ENCODE measurements at places on chromosomes 12 and 14.

DNA sequence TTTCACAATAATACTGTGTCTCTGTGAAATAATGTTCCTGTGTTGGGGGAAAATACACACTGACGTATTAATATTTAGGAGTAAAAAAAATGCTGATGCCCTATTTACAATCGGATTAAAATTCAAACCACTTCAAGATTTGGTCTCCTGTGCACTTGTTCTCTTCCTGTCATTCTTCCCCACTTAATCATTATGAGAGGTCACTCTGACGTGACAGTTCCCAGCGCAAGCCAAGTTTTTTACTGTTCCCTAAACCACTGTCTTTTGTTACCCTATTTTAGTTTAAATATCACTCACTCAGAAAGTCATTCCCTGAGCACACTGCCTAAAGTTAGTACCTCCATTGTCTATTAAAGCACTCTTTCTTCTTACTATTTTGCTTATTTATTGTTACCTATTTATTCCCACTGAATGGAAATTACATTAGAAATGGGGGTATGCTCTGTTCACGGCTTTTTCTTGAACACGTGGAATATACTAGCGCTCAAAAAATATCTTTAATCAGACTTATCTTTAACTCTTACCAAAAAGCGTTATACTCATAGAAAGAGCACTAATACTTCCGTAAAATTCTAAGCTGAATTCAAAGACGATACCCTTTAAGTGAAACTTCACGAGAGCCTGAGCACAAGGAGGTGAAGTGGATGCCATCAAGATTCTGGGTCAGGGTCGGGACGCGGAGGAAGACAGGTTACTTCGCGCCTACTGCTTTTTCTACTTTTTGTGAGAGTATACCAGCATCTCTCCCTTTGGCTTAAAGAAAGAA lies 670 bp upstream of the PSMA3 start:
- DNase-seq, result no peak

DNA sequence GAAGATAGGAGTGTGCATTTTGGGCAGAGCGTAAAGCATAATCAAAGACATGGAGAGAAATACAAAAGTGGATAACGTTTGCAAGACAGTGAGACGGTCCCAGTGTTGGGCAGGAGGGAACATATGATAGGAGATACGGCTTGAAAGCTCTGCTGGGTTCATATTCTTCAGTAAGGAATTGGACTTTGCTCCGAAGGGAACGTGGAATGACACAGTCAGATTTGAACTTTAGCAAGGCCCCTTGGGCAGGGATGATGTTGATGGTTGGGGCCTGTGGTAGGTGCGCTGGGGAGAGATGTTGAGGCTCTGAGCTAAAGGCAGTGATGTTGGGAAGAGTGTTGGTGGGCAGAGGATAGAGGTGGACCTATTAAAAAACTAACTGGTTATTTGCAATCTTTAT lies 143.5 kb upstream of the TBX3 start:
- DNase-seq, result no peak

GRCh38 chr12:116591855-116592637 lies 32.9 kb downstream of the MAP1LC3B2 start:
- no peak for DNase-seq

- DNase-seq, result no peak
Observed at GRCh38 chr12:22518060-22518719, 26.2 kb downstream of the C2CD5 start.

GRCh38 chr14:27945512-27945911 lies 821.1 kb upstream of the FOXG1 start:
- DNase-seq, result no peak

GRCh38 chr14:78254911-78255461 lies 84.8 kb downstream of the NRXN3 start:
- DNase-seq, result no peak

GRCh38 chr12:58095002-58095401 lies 153.6 kb downstream of the ATP23 start:
- no peak for DNase-seq

GRCh38 chr12:109642506-109643132 lies 69.0 kb downstream of the MVK start:
- no peak for DNase-seq

- DNase-seq, result no peak
Observed at GRCh38 chr14:95323917-95324316, 4.2 kb upstream of the CLMN start.

- DNase-seq, result no peak
Observed at GRCh38 chr12:103833095-103833775, 7.8 kb downstream of the NT5DC3 start.

DNA sequence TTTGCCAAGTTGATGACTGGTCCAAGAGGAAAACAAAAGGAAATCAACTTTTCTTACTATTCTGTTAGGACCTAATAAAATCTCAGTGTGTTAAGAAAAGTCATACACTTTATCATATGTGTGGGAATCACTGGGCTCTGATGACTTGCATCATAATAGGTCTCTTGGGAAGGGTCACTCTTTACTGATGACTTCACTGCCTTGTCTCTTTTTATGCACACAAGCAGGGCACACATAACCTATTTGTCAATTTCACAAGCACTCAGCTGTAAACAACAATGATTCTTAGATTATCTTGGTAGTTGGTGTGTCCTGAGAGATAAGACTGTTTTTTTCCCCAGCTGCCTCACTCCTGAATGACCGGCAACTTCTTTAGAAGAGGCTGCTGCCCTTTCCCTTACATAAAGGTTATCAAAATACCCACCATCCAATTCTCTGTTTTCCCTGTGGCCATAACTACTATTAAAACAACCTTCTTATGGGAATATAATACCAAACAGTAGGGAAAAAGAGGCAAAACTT lies 50.9 kb upstream of the INSM2 start:
- DNase-seq, result no peak

- no peak for DNase-seq
Observed at GRCh38 chr14:103501041-103501870, 21.4 kb downstream of the CKB start.

DNA sequence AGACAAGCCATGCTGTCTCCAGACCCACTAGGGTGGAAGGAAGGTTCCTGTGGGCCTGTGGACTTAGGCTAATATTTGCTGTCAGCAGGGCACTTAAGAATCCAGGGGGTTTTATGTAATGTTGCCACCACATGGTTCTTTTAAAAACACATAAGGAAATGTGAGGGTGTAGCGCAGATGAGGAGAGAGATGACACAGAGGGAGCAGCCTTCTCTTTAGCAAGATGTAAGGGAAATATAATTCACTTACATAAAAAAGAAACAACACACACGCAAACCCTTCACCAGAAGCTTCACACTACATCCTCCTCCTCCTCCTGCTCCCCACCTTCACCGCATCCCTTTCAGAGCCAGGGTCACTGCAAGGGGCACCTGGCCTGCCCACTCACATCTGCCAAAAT lies 4.9 kb upstream of the PIP4K2C start:
- DNase-seq, result no peak

GRCh38 chr14:56989359-56989758 lies 179.1 kb upstream of the OTX2 start:
- no peak for DNase-seq

DNA sequence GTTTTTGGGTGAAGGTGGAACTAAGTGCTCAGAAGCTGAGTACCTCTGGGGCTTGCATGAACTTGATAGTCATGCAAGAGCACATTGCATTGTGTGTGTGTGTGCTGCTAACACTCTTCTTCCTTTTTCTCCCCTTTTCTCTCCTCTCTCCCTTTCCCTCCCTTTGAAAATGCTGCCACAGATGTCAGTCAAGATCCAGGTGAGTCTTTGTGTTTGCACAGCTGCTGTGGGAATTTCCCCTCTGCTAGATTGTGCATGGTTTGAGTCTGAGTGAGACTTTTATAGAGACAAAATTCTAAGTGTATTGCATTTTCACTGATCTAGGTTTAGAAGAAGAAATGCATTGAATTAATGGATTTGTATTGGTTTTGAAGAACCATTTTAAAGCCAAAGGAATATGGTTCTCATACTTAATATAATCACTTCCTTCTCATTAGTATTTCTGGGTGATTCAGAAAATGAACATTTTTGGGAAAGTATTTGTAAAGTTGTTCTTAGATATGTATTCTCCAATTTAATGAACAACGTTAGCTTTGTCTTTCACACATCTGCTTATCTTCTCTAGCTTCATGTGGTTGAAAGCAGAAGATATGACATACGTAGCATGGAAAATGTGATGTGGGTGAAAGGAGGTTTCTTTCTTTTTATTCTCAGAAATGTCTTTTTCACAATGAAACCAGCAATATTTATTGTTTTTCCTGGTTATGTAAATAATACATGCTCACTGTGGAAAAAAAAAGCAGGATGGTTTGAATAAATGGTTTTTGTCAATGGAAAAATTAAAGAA lies 108.5 kb downstream of the NRXN3 start:
- no peak for DNase-seq

DNA sequence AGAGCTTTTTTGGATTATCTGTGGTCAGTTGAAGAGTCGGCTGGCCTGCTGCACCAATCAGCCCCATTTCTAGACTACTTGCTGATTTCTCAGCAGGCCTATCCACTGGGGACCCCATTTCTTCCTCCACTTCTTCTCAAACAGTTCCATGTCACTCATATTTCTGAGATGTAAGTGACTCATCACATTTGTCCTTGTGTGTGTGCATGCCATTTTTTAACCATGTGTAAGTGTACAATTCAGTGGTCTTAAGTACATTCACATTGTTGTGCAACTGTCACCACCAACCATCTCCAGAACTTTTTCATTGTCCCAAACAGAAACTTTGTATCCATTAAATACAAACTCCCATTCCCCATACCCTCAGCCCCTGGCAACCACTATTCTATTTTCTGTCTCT lies 14.2 kb downstream of the TMEM229B start:
- DNase-seq, result no peak

DNA sequence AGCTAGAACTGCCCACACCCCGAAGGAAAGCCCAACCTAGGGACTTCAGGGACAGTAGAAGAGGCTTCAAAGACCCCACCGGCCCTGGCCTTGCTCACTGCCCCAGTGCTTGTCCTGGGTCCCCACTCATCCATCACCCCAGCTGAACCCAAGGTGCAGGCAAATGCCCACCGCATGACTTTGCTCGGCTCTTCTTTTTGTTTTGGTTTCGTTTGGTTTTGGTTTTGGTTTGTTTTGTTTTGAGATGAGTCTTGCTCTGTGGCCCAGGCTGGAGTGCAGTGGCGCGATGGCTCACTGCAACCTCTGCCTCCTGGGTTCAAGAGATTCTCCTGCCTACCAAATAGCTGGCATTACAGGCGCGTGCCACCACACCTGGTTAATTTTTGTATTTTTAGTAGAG lies 9.0 kb downstream of the CCDC85C start:
- no peak for DNase-seq

- peak; percentile 31 for DNase-seq
Observed at GRCh38 chr12:21697904-21698630, 40.4 kb upstream of the LDHB start.

- DNase-seq, result no peak
Observed at GRCh38 chr14:55138091-55138490, 9.0 kb downstream of the LGALS3 start.

DNA sequence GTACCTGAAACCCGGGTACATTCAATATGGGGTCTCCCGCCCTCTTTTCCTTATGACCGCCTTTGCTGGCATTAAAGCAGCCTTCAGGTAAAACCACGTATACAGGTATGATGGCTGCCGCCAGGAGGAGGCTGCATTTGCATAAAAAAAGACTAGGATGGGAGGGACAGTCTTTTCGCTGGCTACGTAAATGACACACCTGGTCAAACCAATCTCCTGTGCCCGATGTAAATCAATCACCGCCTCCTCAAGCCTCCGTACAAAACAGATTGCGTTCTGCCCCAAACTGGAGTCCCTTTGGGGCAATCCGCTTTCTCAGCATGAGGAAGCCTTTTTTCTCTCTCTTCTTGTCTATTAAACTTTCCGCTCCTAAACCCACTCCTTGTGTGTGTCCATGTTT lies 8.1 kb upstream of the ALDH1L2 start:
- DNase-seq, result no peak

GRCh38 chr14:24237463-24237955 lies 4.8 kb downstream of the GMPR2 start:
- DNase-seq, result no peak

DNA sequence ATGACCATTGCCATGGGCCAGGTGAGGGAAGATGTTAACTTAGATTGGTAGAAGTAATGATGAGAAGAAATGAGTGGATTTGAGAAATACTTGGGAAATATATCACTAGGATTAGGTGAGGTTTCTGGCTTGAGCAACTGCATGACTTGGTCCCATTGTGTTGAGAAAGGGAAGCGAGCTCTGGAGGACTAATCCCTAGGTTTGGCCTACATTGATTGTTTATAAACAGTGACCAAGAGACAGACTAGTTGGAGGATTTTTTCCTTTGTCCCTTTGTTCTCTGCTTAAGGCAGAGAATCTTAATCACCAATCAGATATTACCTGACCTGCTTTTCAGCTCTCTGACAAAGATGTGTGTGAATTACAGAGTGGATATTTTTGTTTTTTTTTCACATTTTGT lies 100.5 kb downstream of the AEBP2 start:
- no peak for DNase-seq

DNA sequence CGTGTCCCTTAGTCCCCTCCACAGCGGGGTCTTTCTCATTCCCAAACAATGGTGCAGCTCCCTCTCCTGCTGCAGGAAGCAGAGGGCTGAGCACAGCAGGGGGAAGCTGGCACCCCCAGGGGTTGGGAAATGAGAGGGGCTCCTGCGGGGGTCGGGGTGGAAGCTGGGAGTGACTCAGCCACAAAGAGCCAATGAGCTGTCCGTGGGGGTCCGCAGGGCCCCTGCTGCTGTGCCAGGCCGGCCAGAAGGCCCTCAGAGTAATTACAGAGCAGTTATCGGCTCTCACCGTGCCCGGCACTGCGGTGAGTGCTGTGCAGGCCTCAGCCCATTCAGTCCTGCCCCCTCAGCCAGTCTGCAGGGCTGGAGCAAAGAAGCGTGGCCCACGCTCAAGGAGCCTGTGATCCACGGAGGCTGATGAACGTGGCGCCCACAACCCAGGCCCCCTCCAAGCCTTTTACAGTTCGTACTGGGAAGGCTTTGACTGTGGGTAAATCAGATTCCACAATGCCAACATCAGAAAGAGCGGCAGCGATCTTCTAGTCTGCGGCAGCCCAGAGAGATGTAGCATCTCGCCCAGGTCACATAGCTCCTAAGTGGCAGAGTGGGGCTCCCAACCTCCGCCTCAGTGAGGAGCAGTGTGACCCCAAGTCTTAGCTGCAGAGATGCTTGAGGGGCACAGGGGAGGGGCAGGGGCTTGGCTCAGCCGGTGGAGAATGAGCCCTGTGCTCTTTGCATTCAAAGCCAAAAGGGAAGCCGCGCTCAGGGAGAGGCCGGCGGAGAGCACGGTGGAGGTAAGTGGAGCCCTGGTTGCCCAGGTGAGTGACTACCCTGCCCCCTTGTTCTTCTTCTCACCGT lies 43.4 kb downstream of the SLC6A12 start:
- no peak for DNase-seq

DNA sequence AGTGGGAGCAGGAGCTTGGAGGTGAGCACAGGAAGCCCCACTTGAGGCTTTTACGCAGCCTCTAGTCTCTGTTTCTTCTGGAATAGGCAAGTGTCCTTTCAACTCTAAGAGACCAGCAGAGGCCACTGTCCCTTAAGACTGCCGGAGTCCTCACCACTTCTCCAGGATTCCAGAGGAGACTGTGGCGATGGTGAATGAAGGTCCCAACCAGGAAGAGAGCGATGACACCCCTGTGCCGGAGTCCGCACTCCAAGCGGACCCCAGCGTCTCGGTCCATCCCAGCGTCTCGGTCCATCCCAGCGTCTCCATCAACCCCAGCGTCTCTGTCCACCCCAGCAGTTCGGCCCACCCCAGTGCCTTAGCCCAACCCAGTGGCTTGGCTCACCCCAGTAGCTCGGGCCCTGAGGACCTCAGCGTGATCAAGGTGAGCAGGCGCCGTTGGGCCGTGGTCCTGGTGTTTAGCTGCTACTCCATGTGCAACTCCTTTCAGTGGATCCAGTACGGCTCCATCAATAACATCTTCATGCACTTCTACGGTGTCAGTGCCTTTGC lies 442 bp downstream of the FLVCR2 start:
- DNase-seq, result peak; percentile 8

GRCh38 chr14:56057767-56058166 lies 60.4 kb upstream of the PELI2 start:
- no peak for DNase-seq

Measured in neuronal stem cell (in vitro differentiated cells).